ENCODE measurements at places on chromosomes 13 and 19.

- DNase-seq: no peak
Observed at GRCh38 chr13:51804295-51805172, 571 bp upstream of the DHRS12 start.

DNA sequence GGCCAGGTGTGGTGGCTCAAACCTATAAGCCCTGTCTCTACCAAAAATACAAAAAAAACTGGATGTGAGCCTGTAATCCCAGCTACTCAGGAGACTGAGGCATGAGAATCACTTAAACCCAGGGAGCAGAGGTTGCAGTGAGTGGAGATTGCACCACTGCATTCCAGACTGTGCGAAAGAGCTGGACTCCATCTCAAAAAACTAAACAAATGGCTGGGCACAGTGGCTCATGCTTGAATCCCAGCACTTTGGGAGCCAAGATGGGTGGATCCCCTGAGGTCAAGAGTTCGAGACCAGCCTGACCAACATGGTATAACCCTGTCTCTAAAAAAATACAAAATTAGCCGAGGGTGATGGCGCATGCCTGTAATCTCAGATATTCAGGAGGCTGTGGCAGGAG is 34.9 kb upstream of the ZNF83 start:
- DNase-seq: no peak

- no peak for DNase-seq
Observed at GRCh38 chr19:2524840-2525723, 49.2 kb downstream of the GADD45B start.

- DNase-seq: no peak
Observed at GRCh38 chr19:52034051-52034728, 6.0 kb upstream of the ZNF614 start.

GRCh38 chr13:76499891-76500290 is 386.3 kb downstream of the KCTD12 start:
- no peak for DNase-seq

GRCh38 chr19:54478677-54479266 is 5.7 kb upstream of the CDC42EP5 start:
- no peak for DNase-seq

DNA sequence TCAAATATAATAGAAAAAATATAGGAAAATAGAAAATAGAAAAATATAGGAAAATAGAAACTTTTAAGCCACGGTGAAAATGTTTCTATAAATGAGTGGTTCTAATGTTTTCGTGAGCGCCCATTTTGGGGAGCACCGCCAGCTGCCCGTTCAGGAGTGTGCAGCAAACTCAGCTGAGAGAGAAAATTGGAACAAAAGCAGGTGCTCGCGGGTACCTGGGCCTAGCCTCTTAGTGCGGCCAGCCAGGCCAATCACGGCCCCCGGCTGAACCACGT is 204 bp upstream of the PDX1 start:
- DNase-seq: no peak

DNA sequence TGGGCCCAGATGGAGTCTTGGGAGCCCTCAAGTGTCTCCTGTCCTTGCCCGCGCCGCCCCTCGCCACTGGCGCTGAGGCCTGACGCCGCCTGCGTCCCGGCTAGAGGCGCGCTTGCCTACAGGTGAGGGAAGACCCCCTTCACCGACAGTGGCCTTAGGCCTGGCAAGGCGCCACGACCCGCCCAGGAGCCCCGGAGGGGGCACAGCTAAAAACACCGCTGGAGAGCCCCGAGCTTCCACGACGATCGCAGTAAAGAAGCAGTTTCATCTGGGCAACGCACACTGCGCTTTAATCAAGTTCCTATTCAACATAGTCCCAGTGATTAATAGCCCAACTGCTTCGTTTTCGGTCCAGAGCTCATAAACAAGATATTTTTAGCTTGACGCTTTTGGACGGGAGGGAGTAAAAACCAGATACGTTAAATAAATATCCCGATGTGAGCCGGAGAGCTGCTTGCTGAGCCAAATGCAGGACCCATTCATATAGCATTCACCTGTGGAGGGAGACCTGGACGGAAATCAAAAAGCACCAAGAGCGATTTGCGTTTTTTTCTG is 1.5 kb upstream of the CEBPA start:
- DNase-seq: no peak

DNA sequence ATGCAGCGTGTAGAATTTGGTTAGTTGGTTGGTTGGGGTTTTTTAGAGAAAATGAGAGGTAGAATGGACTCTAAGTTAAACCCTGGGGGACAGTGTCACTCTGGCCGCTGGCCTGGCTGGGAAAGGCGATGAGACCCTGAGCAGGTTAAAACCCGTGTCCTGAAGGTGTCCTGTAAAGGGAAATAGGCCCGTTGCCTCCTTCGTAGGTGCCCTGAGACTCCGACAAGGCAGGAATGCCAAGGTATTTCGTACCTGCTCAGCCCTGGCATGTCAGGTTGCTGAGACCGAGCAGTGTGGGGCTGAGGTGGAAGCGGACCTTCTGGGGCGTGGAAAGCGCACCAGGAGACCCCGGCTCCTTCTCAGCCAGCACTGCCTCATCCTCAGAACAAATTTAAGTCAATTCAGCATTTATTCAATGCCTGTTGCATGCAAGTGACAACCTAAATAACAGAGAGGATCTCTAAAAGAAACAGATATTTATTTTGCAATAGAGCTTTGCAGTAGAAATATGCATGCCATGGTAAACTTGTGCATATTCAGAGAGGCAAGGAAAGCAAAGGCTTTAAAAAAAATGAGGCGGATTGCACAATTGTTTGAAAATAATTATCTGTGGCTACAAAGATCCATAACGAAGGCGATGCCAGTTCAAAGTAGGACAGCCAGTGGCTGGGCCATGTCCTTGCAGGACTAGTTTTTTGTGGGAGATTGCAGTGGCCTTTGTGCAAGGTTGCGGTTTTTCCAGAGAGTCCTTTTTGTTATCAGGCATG is 1.4 kb upstream of the RAB20 start:
- no peak for DNase-seq

DNA sequence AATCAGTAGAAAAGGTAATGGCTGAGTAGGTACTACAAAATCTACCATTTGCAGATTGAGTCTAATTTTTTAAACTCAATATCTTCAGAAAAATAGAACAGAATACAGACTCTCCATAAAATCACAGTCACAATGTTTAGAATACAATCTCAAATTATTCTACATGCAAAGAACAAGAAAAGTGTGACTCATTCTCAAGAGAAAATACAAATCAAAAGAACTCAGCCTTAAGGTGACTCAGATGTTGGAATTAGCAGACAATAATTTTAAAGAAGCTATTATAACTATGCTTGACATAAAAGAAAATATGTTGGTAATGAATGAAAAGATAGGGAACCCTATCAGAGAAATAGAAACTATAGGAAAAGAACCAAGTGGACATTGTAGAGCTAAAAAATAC is 78.9 kb downstream of the RXFP2 start:
- DNase-seq: no peak

DNA sequence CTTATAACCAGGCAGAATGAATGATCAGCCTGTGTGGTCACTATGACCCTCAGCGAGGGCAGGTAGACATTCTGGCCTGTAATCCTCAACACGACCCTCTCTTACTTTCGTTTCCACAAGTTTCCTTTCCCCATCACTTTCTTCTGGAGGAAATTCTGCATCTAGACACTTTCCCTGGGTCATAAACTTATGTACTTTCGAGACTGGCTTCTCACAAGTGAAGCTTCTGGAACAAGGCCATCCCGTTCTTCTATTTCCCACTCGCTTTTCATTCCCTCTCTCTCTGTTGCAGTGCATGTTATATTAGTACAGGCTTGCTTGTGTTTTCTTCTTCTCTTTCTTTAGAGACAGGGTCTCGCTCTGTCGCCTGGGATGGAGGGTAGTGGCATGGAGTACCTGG is 23.1 kb upstream of the KL start:
- no peak for DNase-seq

GRCh38 chr13:104943331-104943730 is 1592.1 kb downstream of the EFNB2 start:
- no peak for DNase-seq

- no peak for DNase-seq
Observed at GRCh38 chr19:3013263-3013725, 15.8 kb downstream of the TLE2 start.

DNA sequence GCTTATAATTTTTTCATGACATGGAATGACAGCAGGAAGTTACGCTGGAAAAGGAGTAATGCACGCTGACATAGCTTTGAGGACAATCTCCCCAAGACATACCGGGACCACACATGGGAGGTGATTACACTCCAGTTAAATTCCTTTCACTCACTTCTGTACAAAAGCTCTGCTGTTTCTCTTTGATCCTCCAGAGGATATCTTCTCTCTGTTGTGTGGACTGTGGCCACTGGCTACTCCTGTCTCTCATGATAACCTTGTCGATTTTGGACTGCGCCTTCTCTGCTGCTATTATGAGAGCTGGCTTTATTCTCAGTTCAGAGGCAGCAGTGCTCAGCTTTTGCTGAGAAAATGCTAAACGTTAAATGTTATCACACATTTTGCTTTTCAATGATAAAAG is 464.6 kb downstream of the FGF9 start:
- DNase-seq: no peak

DNA sequence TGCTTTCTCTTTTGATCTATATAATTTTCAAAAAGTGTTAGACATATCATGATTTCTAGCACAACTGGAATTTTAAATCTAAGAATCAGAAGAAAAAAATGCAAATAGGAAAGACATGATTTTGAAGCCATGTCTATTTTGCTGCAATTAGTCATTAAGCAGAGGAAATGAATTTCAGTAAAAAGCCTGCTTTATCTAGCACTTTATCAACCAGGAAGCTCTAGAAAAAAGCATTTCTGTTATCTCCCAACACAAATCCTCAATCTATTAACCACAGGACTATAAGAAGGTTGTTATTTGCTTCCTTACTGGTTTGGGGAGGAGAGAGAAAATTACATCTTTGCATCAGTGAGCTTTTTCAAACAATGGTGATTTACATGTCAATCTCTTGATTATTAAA is 716.7 kb downstream of the DIAPH3 start:
- no peak for DNase-seq

- no peak for DNase-seq
Observed at GRCh38 chr13:44273991-44274770, 99.4 kb upstream of the SERP2 start.

DNA sequence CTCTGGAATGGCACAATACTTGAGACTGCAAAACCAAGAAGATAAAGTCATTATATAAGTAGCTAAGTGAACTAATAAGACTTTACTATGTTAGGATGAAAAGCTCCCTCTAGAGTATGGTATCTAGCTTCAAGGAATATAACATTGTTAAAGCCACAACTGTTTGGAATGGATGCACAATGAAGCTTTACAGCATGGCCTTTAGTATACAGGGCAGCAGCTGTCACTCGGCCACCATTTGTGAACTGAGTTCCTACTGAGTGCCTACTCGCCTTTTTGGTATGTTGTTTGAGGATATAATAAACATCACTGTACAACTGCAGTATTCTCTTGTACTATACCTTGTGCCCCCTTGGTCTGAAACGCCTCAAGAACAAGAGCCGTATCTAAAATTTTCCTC is 6.8 kb downstream of the ALG5 start:
- no peak for DNase-seq

- no peak for DNase-seq
Observed at GRCh38 chr13:25171170-25171516, 945 bp downstream of the AMER2 start.

DNA sequence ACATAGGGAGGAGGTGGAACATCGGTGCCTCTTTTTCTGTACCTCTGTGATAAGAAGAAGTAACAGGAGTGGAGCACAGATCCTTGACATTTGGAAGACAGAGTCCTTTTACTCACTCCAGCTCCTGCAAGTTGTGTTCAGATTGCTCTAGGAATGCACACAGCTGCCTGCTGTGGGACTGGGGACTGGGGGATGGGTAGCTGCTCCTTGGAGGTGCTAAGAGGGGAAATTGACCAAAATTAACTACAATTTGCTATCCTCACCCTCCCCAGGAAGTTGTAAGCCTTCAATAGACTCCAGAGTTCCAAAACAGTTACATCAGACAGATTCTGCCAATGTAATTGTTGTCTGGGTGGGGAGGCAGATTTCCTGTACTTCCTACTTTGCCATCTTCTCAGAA is 317.9 kb downstream of the MTUS2 start:
- no peak for DNase-seq

DNA sequence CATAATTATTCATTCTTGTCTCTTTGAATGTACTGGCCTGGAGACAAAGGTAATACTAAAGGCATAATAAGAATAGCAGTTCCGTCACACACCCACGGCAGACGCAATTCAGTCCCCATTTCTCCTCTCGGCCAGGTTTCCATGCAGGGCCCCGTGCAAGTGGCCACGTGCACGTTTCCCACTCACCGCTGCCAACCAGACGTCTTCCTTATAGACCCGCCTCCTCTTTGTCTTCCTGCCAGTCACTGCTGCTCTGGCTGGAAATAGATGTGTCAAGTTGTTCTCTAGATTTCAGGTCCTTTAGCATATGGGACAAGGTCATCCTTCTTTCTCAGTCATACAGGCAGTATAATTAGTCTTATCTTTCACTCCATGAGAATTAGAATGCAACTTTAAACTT is 204.3 kb downstream of the SUCLA2 start:
- no peak for DNase-seq

GRCh38 chr19:52891336-52891735 is 6.1 kb downstream of the ZNF320 start:
- DNase-seq: no peak

- DNase-seq: no peak
Observed at GRCh38 chr19:29154163-29154562, 58.8 kb downstream of the UQCRFS1 start.

DNA sequence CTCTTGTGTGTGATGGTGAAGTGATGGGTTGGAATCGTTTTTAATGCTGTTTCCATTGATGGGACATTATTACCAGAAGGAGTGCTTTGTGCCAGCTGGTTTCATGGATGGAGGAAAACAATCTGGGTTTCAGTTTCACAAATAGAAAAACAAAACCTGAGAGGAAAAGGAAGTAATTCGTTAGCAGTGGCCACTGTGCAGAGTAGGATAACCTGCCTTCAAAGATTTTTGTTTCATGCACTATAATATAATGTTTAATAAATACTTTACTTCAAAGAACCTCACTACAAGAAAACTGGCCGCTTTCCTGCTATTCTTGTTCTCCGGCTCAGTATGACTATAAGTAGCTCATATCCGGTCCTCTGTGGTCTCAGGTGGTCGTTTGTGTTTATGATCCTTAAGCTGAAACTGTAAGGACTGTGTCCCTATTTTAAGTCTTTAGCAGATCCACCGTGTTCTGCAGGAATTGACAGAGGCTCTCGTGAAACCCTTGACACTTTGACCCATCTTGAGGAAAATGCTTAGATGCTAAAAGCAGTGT is 104.7 kb downstream of the GGACT start:
- no peak for DNase-seq

Measured in stimulated activated CD4-positive, alpha-beta T cell treated with anti-CD3 and anti-CD28 coated beads, TNF-alpha, amount 100 ng/mL, for 24 hours (primary cell).